ENCODE measurements at places on chromosomes 11 and 22. TPM values are rescaled to one million over a fixed set of nuclear protein-coding genes. Genes with fewer than 3 reads are reported as not detected.

DNA sequence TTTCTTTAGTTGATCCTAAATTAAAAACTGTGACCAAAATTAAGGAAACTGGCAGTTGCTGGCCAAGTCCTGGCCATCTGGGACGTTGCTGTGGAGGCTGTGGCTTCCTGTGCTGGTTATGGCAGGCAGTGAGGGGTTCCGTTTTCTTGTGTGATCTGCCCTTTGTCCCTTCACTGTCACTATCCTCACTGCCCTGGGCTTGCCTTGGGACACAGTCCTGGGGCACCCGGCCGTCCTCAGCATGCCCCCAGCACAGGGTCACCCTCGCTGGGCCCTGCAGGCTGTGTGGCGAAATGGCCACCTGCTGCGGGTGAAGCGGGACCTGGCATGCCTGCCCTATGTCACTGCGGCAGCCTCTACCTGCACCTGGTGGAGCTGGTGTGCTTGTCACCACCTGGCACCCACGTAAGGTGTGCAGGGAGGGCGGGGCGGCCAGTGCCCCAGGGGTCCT is 52.5 kb upstream of the SLC22A12 start:
- H3K36me3 ChIP-seq, result no peaks in the 10 kb centered on the region
- no peak overlapping the region for H3K4me3 ChIP-seq
- H3K27me3 ChIP-seq, result peaks cover 3% of the 10 kb centered on the region

DNA sequence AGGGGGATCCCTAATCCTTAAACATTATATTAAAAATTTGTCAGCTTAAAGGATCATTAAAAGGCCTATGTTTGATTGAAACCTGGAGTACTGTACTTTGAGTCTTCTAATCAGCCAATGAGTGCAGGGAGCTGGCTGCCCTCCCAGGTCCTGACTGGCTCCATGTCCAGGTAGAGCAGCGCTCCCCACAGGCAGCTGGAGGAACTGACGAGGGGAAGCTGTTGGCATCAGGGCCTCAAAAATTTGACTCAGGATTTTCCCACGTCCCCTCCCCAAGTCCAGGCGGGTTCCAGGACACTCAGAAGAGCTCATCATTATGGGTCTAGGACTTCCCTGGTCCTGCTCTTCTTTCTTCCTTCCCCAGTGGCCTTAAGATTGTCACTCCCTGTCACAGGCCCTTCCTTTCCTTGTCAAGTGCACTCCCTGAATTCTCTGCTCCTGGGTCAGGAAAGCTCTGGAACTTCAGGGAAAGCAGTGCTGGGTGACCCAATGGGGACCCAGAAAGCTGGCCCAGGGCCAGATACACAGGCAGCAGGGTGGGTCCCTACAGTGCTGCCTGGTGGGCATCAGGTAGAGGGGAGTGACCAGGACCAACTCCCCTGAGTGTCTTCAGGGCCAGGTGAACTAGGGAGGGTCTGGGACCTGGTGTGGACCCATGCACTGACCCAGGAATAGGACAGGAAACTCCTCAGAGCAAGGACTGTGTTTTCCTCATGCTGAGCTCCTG is 65.5 kb downstream of the GGTLC2 start:
- no peak overlapping the region for H3K4me3 ChIP-seq
- no peaks in the 10 kb centered on the region for H3K36me3 ChIP-seq
- no peaks in the 10 kb centered on the region for H3K4me1 ChIP-seq
- H3K27me3 ChIP-seq, result no peaks in the 10 kb centered on the region

DNA sequence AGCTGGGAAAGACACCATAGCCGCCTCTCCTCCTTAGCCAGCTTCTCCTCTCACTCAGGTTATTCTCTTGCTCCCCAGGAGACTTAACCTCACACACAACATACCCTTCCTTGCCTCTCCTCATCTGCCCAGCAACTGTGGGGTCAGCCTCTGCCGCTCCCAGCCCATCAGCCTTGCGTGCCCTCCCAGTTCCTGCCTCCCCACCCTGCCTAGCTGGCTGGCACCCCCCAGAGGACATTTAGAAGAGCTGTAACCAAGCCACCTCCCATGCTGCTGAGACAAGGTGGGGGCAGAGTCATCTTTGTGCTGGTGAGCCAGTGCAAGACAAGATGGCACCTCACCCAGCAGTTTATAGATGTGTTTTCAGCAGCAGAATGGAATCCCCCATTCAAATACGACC is 38.2 kb downstream of the TOM1 start:
- peaks cover 63% of the 10 kb centered on the region for H3K36me3 ChIP-seq
- H3K4me1 ChIP-seq, result peaks cover 33% of the 10 kb centered on the region
- no peak overlapping the region for H3K27ac ChIP-seq
- H3K27me3 ChIP-seq, result no peaks in the 10 kb centered on the region

DNA sequence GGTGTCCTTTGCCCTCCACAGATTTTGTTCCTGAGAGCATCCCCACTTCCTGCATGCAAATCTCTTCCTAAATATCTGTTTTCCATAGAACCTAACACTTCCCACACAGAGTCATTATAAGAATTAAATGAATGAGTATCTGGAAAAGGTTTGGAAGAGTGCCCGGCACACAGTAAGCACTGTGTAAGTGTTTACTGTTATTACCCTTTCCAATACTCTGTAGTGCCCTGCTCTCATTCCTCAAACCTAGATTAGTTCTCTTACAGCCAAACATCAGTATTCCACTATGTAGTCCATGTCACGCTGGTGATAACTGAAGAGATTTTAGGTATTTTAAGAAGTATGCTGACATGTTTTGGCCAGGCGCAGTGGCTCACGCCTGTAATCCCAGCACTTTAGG is 57.3 kb upstream of the PHF21A start:
- H3K27ac ChIP-seq, result no peak overlapping the region
- H3K36me3 ChIP-seq, result no peaks in the 10 kb centered on the region
- no peak for DNase-seq
- H3K4me1 ChIP-seq, result no peaks in the 10 kb centered on the region
- H3K4me3 ChIP-seq, result no peak overlapping the region

The WNT11 gene
- total RNA-seq, result not detected

Measured in CD4-positive, CD25-positive, alpha-beta regulatory T cell (primary cell).